ENCODE measurements at places on chromosomes 1 and 21.

- no peak for DNase-seq
Measured at GRCh38 chr1:25622531-25622930, 5.9 kb downstream of the MAN1C1 start.

DNA sequence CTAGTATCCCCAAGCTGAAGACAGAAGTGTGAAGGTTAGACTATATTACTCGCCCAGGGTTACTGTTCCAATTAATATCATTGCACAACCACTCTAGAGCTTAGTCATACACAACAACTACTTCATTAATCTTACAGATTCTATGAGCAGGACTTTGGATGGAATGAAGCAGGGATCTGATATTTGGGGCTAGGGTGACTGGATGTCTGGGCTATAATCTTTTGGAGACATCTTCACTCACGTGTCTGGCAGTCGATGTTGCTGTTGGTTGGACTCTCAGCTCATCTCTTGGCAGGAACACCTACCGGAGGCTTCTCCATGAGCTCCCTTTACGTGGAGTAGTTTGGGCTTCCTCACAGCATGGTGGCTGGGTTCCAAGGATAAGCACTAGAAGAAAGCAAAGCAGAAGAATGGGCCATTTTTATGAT is 519.2 kb upstream of the B3GALT2 start:
- DNase-seq = no peak

DNA sequence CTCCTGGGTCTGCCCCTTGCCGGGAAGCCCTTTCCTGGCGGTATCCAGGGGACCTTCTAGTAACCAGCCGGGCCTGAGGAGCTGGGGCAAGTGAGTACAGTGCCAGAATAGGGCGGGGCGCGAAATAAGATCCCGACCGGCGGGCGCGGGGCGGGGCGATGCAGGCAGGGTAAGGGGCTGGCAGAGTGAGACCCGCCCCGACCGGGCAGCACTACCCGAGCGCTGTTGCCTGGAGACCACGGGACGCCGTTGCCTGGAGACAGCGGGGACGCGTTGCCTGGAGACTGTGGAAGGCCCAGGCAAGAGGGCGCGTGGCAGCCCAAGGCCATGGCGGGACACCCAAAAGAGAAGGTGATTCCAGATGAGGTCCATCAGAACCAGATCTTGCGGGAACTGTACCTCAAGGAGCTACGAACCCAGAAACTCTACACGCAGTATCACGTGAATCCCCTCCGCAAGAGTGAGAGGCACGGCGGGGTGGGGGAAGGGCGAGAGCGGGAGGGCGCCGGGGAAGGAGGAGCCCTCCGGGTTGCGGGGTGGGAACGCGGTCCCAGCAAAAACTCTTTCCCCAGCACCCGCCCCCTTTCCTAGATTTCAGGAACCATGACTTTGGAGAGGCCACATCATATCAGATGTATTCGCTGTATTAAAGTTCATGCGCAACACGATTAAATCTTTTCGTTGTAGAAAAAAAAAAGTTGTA is 24.3 kb downstream of the EBNA1BP2 start:
- DNase-seq = no peak

GRCh38 chr21:26972192-26972591 is 5.3 kb upstream of the ADAMTS5 start:
- DNase-seq = peak; percentile 38

DNA sequence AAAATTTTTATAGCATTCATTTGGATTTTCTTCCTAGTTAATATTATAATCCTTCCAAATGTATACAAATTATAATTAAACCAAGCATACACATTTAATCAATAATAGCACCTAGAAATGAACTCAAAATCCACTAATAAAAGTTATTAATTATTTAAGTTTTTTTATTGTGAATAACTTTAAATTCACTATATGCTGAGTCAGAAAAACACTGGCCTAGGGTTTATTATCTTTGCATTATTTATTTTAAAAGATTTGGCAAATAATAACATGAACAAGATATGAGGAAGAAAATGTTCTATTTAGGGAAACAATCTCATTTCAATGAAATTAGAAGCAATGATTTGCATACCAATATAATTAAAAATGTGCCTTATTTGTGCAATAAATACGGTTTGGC is 951.5 kb downstream of the KCNT2 start:
- DNase-seq = no peak

GRCh38 chr1:46152016-46152415 is 19.6 kb upstream of the PIK3R3 start:
- DNase-seq = no peak

DNA sequence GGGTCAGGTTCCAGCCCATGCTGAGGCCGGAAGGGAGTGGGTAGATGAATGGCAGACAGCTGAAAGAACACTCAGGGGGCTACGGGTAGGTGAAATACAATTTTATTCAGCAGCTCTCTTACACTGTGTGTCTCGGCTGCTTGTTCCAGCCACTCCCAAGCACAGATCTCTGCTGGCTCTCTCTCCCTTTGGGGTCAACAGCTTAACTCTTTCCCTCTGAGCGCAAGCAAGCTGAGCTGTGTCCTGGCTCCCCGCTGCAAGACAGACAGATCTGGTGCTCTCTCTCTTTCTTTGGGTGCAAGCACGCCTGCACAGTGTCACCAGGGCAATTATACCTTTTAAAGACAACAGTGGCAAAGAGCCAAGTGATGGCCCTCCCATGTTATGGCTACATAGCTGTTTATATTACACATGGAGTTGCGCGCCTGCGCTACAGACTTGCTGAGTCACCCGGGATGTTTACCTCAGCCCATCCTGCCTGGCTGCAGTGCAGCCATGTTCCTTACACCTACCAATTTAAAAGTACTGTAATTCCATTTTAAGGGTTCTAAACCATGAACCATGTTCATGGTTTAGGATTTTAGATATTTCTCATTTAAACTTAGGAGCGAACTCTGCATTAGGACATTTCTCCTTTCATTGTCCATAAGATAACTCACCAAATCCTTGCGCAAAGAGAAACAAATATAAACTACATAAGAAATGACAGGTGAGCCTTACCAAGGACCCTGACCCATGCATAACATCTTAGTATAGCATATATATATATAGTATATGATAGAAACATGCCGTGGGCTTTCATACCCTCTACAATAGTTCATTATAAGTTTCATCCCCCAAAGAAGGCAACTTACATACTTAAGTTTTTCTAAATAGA is 396.5 kb downstream of the SMYD3 start:
- DNase-seq = no peak

DNA sequence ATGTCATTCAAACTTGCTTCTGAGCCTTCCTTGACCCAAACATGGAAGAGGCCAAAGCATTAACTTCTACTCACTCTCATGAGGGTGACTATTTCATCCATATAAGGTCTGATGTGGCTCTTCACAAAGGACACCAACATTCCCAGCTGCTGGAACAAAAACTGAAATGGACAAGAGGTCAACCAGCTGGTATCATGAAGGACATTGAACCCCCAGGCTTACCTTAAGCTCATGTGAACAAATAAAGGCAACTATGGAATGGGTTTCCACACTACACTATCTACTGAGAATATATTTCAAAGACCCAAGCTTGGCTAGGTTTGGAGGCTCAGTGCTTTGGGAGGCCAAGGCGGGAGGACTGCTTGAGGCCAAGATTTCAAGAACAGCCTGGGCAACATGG is 26.9 kb downstream of the ANGPTL7 start:
- DNase-seq = no peak

DNA sequence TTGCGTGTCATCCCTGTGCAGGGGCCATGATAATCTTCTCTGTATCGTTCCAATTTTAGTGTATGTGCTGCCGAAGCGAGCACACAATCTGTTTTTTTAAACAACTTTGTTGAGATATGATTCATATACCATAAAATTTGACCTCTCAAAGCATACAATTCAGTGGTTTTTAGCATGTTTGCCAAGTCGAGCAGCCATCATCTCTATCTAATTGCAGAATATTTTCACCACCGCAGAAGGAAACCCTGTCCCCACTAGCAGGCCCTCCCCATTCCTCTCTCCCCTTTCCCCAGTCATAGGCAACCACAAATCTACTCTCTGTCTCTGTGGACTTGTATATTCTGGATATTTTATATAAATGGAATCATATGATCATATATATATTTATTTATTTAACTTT is 78.7 kb upstream of the TINAGL1 start:
- no peak for DNase-seq

All from globus pallidus (tissue), 1 donor.